Kidney tubule cell (primary cell): ENCODE measurements at places on chromosomes 6 and 20.

GRCh38 chr20:57616143-57616951 lies 3.9 kb downstream of the ZBP1 start:
- DNase-seq = no peak

DNA sequence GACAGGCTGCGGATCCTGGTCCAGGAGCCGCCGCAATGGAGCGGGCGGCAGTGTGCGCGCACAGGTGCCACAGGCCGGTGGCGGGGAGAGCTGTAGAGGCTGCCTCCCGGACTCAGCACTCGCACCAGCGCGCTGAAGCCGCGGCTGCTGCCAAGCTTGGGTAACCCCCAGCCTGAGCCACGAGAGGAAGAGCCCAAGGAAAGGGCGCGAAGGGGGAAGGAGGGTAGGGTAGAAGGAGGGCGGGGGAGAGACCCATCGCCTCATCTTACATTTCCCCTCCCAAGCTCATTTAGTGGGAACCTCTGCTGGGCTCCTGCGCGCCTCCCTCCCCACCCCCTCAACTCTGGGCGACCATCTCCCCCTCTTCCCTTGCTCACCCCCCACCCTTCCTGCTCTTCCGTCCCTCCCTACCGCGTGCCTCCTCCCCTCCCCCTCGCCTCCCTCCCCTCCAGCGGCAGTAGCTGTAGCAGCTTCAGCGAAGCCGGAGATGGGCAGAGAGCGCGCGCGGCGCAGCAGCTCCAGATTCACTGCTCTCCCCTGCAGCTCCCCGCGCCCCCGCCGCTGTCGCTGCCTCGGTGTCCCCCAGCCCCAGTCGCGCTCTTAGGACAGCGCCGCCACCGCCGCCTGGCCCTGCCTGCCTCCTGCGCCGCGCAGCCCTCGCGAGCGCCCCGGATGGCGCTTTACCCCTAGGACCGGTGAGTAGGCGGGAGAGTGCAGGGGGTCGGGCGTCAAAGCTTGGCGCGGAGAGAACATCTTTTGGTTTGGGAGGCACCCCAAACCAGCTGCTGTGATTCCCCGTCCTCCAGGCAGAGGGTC lies at the start of gene FUT9:
Gene FUT9 (plus strand): TSS at position 457 of the 816 bp plus-strand sequence. CDS start 187,182 bp downstream, outside the sequence.
- DNase-seq = peak; percentile 34

DNA sequence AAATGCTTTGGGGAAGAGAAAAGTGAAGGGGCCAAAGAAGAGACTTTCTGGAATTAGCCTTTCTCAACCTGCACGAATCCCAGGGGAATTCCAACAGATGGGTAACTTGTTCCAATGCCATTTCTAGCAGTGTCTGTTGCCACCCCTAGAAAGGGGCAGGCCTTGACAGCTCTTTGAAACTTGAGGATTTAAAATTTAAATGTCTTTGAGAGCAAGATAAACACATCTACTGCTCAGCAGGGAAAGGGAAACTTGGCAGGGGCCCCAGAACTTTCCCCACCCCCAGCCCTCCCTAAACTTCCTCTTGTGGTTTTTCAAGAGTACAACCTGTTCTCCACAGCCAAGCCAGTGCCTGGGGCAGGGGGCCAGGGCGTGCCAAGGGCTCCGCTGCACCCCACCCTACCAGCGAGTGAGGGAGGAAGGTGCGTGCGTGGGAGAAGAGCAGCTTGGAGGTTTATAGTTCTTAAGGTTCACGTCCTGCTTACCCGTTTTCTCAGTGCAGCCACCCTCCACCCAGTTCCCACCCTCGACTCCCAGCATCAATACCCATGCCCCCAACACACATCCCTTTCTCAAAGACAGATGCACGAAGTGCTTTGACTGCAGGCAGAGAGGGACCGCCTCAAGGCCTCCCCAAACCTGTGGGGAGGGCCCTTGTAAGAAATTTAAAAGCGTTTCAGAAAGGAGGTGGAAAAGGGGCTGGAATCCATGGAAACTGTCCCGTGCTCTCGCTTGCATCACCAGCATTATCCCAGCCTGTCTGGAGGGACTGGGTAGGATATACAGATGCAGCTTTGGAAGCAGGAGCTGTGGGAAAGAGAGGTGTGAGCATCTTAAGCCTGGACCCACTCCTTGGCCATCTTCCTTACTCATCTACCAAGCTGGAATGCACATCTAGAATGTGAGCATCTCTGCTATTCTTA lies 4.5 kb upstream of the TAF8 start:
- peak; percentile 63 for DNase-seq

DNA sequence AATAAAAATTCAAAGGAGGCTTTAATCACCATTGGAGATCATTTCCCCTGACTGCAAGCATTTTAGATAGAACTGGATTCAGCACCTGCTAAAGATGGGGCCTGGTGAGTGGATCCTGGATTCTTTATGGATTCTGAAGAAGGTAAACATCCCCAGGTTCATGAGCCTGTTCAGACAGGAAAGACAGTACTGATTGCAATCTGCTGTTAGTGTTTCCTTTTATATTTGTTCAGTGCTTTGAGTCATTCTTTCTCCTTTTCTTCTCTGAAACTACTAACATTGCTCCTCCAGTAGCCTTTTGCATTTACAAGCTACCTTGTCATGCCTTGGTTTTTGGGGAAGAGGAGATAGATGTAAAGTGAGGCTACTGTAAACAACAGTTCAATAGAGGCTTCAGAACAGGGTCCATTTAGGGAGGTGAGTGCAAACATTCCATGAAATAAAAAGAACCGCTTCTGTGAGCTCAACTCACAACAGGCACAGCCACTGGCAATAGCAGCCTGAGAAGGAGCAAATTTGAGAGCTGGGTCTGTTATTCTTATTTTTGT lies 66.4 kb upstream of the PRL start:
- peak; percentile 19 for DNase-seq

GRCh38 chr6:36065916-36066315 lies 38.3 kb downstream of the MAPK14 start:
- DNase-seq = no peak

- peak; percentile 23 for DNase-seq
These were observed 58.8 kb upstream of the UNC93A start for GRCh38 chr6:167232356-167232755.

GRCh38 chr6:142892254-142893021 lies 52.5 kb downstream of the HIVEP2 start:
- no peak for DNase-seq

- DNase-seq = no peak
These were observed 141.7 kb downstream of the RFX6 start for GRCh38 chr6:117018771-117019170.
